ENCODE measurements at places on chromosomes 4 and X.

GRCh38 chrX:51759055-51759839 lies 16.0 kb downstream of the GSPT2 start:
- no peak for DNase-seq

DNA sequence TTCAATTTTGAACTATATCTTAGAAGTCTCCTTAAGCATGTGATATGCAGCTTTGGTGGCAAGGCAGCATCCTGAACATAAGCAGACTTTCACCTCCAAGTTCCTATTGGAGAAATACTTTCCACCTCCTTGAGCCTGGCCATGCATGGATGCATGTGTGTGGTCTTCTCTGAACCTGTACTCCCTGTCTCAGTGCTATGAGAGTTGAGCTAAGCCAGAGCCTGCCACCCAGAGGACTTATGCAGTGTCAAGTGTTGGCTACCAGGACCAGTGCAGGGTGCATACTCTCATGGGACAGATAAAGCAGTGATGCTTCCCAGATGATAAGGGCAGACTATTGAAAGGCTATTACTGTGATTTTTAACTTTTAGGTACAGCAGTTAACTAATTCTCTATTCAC lies 105.6 kb downstream of the TSPAN7 start:
- no peak for DNase-seq

GRCh38 chrX:148923631-148924030 lies 423.2 kb downstream of the AFF2 start:
- no peak for DNase-seq

- no peak for DNase-seq
Observed at GRCh38 chr4:6071191-6071958, 53.1 kb upstream of the C4orf50 start.

- peak; percentile 31 for DNase-seq
Observed at GRCh38 chr4:102180046-102180445, 165.2 kb downstream of the SLC39A8 start.

- no peak for DNase-seq
Observed at GRCh38 chrX:66004928-66005829, 34.7 kb downstream of the VSIG4 start.

DNA sequence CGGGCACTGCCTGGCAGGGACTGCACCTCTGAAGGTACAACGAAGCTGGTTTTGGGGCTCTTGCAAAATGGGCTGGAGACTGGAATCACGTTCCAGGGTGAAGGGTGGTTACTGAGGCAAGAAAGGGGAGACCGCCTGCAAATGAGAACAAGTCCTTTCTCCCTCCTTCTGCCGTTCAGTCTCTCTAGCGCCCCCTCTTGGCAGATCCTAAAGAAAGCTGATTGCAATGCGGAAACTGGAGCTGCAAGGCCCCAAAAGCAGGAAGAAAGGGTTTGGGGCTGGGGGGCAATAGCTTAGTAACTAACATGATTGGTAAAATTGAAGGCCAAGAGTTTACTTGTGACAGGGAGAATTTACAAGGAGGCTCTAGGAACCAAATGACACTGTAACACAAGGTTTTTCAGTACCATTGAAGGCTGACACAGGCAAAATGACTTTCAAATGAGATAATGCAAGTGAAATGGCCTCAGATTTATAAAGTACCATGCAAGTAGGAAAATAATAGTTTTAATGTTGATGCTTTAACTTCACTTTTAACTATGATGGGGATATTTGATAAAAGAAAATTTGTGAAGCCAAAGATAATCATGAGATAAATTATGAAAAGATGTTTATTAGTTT lies 222.7 kb upstream of the HAND2 start:
- peak; percentile 9 for DNase-seq

- DNase-seq = no peak
Observed at GRCh38 chrX:96455078-96455477, 229.6 kb upstream of the DIAPH2 start.

GRCh38 chr4:61128682-61129081 lies 71.4 kb upstream of the ADGRL3 start:
- DNase-seq = peak; percentile 40

- DNase-seq = no peak
Observed at GRCh38 chrX:118181030-118181429, 64.4 kb upstream of the KLHL13 start.

GRCh38 chrX:114061226-114061625 lies 522.7 kb upstream of the HTR2C start:
- DNase-seq = no peak

GRCh38 chrX:50402886-50403285 lies 67.7 kb downstream of the DGKK start:
- no peak for DNase-seq
